ENCODE measurements at places on chromosomes 12 and 14.

DNA sequence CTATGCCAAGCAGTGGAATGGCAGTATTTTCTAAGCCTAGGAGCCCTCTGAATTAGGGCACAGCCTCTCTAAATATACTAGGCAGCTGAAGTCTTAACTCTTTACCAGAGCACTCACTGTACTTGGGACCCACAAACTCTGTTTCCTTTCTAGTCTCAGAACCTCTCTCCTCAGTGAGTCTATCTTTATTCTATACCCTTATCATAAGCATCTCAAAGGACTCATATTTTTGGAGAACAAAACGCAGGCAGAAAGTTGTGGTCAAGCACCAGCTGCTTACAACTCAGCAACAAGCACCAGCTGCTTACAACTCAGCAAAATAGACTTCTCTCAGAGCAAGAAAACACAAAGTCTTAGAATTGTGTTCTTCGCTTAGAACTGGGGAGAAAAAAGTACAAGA lies 993 bp downstream of the CCDC196 start:
- DNase-seq: no peak

DNA sequence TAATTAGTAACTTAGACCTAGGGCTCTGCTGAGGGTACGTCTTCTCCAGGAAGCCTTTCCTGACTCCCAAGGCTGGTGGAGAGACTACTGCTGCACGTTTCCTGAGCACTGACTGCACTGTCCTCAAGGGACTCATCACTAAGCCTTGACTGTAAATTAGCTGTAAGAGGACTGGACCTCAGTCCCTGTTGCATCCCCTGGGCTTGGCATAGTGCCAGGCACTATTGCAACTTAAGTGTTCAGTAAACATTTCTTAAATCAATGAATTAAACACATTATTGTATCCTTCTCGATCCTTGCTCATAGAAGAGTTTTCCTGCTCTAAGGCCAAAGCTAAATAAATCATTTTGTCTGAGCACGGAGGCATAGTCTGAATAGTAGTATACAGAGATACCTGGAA lies 31.9 kb upstream of the IFNG-AS1 start:
- DNase-seq: no peak

DNA sequence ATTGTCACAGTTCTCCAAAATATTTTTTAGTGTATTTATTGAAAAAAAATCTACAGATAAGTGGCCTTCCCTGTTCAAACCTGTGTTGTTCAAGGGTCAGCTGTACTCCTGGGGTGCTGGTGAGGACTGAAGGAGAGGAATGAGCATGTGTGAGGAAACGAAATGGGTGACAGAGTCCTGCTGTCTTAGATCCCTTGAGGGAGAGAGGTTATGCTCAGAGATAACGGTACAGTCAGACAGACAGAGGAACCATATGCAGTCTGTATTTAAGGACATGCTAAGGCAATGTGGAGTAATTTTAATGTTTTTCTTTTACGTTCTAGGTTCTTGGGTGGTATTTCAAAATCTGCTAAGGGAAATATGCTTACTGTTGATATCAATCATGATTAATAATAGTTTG lies 352.9 kb upstream of the RGS6 start:
- no peak for DNase-seq

DNA sequence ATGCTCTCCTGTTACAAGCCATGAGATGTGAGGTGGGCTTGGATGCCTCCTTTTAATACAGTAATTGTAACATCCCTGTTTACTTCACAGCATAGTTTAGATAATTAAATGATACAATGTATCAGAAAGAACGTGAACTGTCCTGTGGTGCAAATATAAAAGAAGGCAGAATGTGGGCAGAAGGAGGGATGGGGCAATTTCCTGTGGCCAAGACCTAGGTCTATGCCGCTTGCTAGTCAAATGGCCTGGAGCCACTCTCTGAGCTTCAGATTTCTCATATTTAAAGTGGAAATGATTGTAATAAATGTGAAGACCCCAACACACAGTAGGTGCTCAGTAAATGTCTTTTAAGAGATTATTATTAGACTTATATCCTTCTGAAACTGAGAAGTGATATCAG lies 24.0 kb upstream of the EVL start:
- DNase-seq: no peak

- no peak for DNase-seq
Observed at GRCh38 chr14:97709552-97709951, 912.4 kb downstream of the VRK1 start.

- no peak for DNase-seq
Observed at GRCh38 chr12:49698619-49699545, 8.3 kb downstream of the FMNL3 start.

GRCh38 chr12:96752211-96752610 lies 154.8 kb upstream of the NEDD1 start:
- DNase-seq: no peak

GRCh38 chr12:115257791-115258190 lies 573.8 kb upstream of the TBX3 start:
- DNase-seq: no peak

GRCh38 chr12:124296916-124297351 lies 2.0 kb downstream of the RFLNA start:
- DNase-seq: no peak

DNA sequence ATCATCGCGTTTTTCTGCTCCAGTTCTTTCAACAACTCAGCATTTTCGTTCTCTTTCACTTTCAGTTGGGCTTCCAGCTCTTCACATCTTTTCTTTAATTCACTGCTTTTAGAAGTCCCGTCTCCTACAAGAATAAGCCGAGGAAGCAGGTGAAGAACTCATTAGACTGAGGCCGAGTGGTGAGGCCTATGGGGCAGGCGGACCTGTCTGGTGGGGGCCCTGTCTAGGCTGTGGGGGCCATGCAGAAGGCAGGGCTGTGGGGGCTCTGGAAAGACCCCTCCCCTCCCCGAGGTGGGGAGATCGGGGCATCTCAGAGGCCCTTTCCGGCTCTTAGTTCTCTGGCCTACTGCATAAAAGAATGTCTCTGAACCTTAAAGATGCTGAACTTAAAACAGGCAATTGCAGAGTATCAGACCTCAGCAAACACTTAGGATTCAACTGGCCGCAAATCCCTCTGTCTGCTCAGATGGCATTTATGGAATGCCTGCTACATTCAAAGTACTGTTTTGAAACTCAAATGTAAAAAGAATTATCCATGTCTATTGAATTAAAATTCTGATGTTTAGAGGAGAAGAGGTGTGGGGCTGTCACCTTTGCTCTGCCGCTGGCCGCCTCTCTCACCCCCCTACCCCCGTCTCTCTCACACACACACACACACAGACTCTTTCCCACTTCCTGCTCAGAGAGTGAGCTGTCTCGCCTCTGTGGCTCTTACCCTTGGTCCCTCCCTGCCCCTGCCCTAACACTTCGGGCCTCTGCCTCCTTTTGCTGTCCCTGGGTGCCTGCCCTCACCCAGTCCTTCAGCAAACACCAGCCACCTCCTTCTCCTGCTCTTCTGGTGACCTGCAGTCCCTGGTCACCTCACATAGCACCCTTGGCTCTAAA lies 34.7 kb downstream of the CCDC92 start:
- no peak for DNase-seq

- no peak for DNase-seq
Observed at GRCh38 chr12:52137746-52138145, 54.1 kb downstream of the KRT80 start.

DNA sequence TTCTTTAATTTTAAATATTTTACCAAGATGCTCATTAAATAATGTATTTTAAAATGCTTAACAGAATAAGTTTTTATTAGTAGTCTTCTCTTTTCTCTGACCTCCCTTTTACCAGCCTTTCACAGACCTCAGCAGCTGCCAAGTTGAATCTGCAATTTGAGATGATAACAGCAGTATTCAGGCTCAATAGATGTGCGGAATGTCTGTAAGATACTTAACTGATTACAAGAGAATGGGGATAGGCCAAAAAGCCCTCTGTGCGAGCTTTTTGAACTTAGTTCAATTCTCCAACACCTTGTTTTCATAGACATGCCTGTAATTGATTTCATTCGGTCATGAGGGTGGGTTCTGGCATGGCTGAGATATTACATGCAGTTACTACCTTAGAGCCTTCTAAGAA lies 277.2 kb downstream of the TMTC2 start:
- no peak for DNase-seq

- DNase-seq: no peak
Observed at GRCh38 chr12:132186208-132186856, 42.1 kb downstream of the NOC4L start.

DNA sequence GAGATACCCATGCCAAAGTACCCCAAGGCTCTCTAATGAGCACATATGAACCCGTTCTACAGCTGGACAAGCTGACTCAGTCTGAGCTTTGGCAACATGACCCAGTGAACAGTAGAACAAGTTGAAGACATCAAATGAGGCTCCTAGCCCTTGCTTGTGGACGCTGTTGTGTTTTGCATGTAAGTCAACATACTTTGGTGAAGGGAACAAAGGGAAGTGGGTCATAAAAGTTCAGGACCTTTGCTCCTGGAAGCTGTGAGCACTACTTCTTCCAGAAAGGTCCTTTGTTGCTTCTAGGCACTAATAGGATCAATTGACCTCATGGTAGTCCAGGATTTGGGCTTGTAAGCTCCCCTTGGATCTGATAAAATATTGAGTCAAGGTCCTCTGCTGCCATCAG lies 613.5 kb upstream of the TBX3 start:
- DNase-seq: no peak

- no peak for DNase-seq
Observed at GRCh38 chr12:69026336-69026735, 93.4 kb upstream of the CPM start.

- no peak for DNase-seq
Observed at GRCh38 chr12:123898673-123899072, 74.0 kb downstream of the CCDC92 start.

Data from CD4-positive, CD25-positive, alpha-beta regulatory T cell (primary cell).